Motor neuron (in vitro differentiated cells): ENCODE measurements at places on chromosomes 3 and 15.

- ATAC-seq: no peak
These were observed 665.6 kb upstream of the CCDC54 start for GRCh38 chr3:106711650-106712049.

- ATAC-seq: no peak
These were observed 284.2 kb downstream of the C3orf38 start for GRCh38 chr3:88434001-88434400.

- no peak for ATAC-seq
These were observed 309.2 kb downstream of the PDCD6IP start for GRCh38 chr3:34107669-34108068.

DNA sequence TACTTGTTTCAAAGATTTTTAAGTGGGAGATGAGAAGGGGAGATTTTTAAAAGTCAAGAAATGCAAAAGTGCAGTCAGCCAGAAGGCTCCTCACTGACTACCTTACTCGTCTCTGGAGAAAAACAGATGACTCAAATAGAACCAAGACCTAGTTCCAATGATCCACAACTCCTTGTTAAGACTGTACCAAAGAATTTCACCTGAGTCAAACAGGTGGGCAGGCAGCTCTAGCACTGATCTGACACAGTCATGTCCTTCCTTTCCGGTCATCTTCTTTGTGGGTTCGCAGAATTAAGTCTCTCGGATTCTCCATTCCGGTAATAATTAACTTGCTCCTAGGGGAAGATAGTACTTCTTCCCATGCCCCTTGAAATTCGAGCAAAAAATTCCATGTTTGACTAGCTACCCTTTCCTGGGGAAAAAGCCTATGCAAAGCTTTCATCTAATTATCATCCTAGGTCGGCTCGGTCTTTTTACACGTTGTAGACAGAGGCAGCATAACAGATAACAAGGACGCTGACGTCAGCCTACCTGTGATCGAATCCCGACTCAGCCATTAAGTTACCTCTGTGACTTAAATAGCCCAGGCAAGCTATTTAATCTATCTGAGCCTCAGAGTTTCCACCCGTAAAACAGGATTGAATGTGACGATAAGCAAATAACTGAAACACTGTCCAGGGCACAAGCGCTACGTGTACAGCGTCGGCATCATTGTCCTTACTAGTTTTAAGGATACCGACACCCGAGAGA, 758 bp downstream of the SELENOK start:
- no peak for ATAC-seq

GRCh38 chr3:136249593-136249992, 547 bp upstream of the PCCB start:
- no peak for ATAC-seq

- peak; percentile 57 for ATAC-seq
These were observed 10.3 kb downstream of the ISL2 start for GRCh38 chr15:76346669-76347481.

GRCh38 chr3:186467969-186468368, 76.2 kb downstream of the CRYGS start:
- ATAC-seq: no peak

GRCh38 chr15:77201665-77202064, 130.8 kb upstream of the TSPAN3 start:
- no peak for ATAC-seq

- peak; percentile 10 for ATAC-seq
These were observed 80.8 kb downstream of the FBN1 start for GRCh38 chr15:48564690-48565089.

- ATAC-seq: no peak
These were observed 5.5 kb upstream of the RSL24D1 start for GRCh38 chr15:55202206-55202605.

DNA sequence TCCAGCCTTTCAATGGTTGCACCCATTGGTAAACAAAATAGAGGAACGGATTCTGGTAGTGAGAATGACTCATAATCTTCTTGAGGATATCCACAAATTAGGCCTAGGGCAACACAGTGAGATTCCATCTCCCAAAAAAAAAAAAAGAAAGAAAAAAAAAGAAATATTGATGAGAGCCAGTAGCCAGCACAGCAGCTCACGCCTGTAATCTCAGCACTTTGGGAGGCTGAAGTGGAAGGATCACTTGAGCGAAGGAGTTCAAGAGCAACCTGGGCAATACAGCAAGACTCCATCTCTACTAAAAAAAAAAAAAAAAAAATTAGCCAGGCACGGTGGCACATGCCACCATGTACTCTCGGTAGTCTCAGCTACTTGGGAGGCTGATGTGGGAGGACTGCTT, 51.9 kb downstream of the DENND4A start:
- ATAC-seq: no peak

GRCh38 chr3:153714588-153715290, 406.5 kb upstream of the ARHGEF26 start:
- ATAC-seq: no peak

DNA sequence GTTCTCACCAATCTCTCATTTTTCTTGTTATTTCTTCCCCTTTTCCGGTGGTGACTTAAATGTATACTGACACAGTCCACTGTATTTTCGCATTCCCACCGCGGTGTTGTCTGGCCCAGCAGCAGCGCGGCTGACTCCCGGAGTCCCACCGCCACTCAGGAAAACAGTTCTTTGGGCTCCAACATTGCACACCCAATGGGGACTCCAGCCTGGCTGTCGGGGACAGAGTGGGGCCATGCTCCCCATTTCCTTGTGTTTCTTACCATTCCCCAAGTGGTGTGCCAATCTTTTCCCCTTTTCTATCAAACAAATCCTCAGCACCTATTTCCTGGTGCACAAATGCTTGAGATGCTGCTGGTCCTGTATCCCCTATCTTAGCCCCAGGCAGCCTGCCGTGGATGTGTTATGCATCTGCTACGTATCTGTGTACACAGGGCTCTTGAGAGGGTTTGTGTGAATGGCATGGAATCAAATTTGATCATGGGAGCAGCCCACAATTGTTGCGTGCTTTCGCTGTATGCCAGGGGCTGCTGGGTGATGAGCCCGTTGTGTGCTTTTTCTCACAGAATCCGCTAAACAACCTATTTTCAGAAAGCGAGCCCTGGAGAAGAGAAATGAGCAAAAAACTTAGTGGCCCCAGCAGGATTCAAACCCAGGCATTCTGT, 219.1 kb upstream of the RGMA start:
- ATAC-seq: no peak

GRCh38 chr15:100196326-100197058, 145.3 kb downstream of the ADAMTS17 start:
- no peak for ATAC-seq

- no peak for ATAC-seq
These were observed 112.1 kb upstream of the ICE2 start for GRCh38 chr15:60590935-60591495.

DNA sequence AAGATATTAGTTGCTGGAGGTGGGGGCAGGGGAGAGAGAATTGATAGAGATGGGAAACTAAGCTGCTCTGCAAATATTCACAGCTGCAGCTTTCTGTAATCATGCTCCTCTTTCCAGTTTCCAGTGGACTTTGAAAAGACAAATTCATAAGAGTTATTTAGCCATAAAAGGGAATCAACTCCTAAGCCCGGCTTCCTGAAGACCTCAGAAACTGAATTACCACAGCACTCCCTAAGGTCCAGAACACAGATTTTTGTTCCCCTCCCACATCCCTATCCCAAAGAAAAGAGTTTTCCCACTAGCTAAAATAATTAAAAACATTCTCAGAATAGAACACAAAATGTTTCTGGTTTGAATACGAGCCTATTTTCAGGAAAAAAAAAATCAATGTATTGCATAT, 871.8 kb upstream of the NR2F2 start:
- no peak for ATAC-seq

GRCh38 chr3:196193133-196193735, 18.0 kb downstream of the ZDHHC19 start:
- no peak for ATAC-seq

- no peak for ATAC-seq
These were observed 314.2 kb downstream of the ROBO1 start for GRCh38 chr3:79453600-79453999.

DNA sequence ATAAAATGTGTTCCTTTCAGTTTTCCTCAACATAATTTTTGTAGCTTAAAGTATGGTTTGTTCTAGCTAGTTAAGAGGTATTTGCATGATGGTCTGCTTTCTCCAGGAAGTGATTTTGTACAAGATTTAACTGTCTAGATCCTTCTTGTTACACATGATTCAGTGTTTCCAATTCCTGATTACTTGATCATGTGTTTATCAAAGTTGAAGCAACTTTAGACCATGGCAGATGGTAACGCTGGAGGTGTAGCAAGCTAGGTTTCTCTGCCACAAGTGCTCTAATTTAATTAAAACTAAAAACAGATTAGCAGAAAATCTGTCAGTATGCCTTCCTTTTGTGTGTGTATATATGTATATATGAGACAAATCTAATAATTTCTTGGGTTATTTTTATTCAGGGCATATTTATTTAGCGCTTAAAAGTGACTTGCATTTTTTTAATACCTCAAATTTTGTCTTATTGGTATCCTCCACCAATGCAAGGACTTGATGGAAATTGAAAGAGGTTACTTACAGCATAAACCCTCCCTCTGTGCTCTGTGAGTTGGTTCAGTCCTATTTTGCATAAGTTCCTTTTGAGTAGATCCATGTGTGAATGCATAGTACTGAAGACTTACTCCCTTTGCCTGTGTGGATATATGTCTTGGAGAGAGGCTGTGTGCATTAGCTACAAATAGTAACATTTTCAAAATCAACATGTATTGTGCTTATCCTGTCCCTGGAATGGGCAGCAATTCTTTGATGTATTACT, 157.3 kb upstream of the CGNL1 start:
- ATAC-seq: peak; percentile 93

DNA sequence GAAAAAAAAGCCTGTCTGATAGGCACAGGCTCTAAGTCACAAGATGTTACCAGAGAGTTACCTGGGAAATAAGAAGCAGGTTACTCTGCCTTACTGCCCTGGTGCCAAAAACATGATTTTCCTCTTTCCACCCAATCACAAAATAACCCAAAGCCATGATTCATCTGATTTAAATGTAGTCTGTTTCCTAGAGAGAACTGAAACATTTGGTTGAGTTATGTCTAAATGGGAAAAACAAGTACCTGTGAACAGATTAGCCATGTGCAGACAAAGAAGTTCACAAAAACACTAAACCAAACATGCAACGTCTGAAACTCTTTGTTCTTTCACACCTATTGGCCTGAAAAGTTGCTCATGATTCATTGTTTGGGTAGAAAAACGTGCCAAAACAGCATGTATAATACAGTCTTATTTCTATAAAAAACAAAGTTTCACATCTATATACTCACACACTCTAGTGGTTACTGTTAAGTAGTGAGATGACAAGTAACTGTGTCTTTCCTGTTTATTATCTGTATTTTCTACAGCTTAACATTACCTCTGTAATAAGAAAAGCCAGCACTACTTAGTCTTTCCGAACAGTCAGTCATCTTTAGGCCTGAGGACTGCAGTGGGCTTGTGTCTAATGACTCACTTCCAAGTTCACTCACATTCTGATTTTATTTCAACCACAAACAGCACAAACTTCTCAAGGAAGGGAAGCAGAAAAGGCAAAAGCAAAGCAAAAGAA, 30.2 kb downstream of the FAM174B start:
- no peak for ATAC-seq

DNA sequence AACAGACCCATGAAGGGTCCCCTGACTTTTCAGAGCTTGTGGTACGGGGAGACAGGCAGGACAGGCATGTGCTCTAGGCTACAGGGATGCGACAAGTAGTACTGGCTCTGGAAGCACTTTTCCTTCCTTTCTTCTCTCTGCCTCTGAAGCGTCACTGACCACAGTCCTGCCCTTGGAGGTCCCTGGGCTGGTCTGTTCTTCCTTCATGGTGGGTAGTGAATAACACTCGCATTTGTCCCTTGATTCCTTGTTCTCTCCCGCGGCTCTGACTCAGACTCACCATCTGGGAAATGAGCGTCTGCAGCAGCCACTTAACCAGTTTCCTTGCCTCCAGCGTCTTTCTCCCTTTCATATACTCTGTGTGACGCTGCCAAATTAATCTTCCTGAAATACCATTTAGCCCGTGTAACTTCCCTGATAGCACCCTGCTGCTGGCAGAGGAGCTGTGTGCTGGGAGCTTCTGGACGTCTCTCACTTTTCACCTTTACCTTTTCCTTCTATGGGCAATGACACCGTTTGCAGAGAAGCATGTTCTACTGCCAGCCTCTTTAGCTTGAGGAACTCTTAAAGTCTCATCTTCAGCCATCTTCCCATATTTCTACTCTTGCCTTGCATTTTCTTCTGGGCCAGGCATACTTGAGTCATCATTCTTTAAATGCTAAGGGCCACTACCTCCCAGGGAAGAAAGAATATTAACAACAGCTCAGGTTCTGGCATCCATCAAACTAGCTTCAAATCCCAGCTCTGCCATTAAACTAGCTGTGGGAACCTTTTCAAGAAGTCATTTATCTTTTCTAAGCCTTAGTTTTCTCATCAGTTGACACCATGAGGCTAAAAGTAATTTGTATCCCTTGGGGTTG, 33.6 kb downstream of the TMEM45A start:
- no peak for ATAC-seq

DNA sequence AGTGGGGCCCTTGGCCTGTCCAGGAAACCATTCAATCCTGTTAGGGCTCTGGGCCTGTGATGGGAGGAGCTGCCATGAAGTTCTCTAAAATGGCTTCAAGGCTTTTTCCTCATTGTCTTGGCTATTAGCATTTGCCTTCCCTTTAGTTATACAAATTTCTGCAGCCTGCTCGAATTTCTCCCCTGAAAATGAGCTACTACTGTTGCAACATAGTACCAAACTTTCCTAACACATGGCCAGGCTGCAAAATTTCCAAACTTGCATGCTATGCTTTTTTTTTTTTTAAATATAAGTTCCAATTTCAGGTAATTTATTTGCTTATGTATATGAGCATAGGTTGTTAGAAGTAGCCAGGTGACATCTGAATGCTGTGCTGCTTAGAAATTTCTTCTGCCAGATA, 560.8 kb upstream of the TBL1XR1 start:
- no peak for ATAC-seq

GRCh38 chr3:151315846-151316245, 774 bp downstream of the GPR87 start:
- ATAC-seq: no peak

DNA sequence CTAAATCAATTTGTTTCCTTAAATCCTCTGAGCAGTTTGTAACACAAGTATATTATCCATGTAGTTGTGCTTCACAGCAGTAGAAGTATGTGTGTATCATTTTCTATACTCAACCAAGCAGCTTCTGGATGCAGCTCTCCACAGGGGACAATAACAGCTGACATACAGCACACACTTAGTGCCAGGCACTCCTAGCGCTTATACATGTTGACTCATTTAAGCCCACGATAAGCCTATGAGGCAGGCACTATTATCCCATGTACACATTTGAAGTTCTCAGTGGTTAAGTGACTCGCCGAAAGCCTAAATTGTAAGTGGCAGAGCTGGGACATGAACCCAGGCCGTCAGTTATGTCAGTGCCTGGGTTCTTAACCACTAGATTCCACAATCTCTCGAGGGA, 20.3 kb upstream of the LPP start:
- no peak for ATAC-seq

DNA sequence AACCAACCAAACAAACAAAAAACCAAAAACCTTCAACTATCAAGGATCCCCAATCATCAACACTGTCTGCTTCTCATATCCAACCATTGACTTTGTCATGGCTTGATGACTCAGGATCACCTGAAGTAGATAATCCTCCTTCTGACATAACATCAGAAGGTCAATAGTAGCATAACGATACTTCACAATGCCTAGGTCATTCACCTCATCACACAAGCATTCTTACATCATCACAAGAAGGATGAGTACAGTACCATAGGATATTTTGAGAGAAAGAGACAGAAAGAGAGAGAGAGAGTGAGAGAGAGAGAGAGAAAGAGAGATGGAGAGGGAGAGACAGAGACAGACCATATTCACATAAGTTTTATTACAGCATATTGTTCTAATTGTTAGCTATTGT, 42.1 kb downstream of the SPATA16 start:
- ATAC-seq: no peak
